ENCODE measurements at places on chromosomes 3 and 15. TPM values are rescaled to one million over a fixed set of nuclear protein-coding genes. Genes with fewer than 3 reads are reported as not detected.

Gene TLR9
- 0.46 TPM for total RNA-seq

Gene RTF1
- total RNA-seq = 25.6 TPM

Gene DIS3L
- 25.3 TPM for total RNA-seq

Gene NMNAT3
- total RNA-seq = 4.9 TPM

Gene IL17RB
- 0.33 TPM for total RNA-seq

Gene FAIM
- 11.9 TPM for total RNA-seq

Gene C2CD4A
- not detected for total RNA-seq

Gene MOBP
- not detected for total RNA-seq
